ENCODE measurements at places on chromosomes 13 and 19. TPM values are rescaled to one million over a fixed set of nuclear protein-coding genes. Genes with fewer than 3 reads are reported as not detected.

DNA sequence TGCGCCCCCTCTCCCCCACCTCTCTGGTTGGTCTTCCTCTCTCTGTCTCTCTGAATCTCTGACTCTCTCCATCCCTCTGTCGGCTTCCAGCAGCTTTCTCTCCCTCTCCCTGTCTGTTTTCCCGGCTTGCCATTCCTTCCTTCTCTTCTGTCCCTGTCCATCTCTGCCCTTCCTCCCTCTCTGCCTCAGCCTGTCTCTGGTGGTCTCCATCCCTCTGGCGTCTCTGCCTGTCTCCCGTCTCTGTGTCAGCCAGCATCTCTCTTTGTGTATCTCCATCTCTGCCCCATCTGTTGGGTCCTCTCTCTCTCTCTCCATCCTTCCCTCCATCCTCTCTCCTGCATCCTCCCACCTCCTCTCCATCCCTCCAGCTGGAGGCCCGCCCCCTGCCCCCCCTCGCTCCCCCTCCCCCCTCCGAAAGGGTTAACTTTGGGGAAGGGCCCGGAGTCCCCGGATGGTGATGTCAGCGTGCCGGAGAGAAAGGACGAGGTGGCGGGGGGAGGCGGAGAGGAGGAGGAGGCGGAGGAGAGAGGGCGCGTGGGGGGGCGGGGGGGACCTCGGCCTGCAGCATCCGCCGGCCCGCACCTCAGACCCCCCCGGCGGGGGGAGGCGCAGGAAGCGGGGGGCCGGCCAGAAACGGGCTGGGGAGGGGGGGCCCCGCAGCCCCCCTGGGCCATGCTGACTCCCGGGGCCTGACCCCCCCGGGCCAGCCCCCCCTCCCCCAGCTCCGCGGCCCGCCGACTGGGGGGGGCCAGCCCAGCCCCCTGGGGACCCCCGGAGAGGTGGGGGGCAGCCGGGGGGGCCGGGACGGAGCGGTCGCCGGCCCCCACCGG lies at the start of gene BRSK1:
TSS of gene BRSK1 (plus strand) at position 450 of the 830 bp plus-strand sequence. CDS start 446 bp downstream, outside the sequence.
- DNase-seq, result peak; percentile 95

- no peak for DNase-seq
Measured at GRCh38 chr19:17457616-17458015, 3.1 kb downstream of the NXNL1 start.

- no peak for DNase-seq
Measured at GRCh38 chr19:4987256-4987655, 18.3 kb downstream of the KDM4B start.

GRCh38 chr13:50915565-50915964 lies 6.0 kb downstream of the RNASEH2B start:
- DNase-seq, result peak; percentile 50

- no peak for DNase-seq
Measured at GRCh38 chr13:59103004-59103768, 1060.5 kb downstream of the DIAPH3 start.

Gene CYP4F2
- total RNA-seq, result not detected

- no peak for DNase-seq
Measured at GRCh38 chr13:98542568-98543377, 34.1 kb downstream of the STK24 start.

DNA sequence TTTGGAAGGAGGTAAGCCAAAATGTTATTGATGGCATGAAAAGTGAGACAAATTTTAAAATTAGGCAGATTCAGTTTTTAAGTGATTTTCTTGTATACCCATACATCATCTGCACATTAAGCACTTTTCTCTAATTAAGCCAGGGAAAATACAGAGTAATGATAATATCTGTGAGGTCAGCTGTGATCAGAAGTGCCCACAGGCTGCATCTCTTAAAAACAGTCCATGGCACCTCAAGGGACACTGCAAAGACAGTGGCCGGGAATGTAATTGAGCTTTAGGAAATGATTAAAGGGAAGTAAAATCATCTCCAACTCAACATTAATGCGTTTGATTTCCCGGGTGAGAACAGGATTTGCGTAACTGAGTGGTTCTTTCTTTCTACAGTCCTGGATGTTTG lies 2.0 kb downstream of the COL4A1 start:
- DNase-seq, result no peak

Gene ERICH6B
- not detected for total RNA-seq

DNA sequence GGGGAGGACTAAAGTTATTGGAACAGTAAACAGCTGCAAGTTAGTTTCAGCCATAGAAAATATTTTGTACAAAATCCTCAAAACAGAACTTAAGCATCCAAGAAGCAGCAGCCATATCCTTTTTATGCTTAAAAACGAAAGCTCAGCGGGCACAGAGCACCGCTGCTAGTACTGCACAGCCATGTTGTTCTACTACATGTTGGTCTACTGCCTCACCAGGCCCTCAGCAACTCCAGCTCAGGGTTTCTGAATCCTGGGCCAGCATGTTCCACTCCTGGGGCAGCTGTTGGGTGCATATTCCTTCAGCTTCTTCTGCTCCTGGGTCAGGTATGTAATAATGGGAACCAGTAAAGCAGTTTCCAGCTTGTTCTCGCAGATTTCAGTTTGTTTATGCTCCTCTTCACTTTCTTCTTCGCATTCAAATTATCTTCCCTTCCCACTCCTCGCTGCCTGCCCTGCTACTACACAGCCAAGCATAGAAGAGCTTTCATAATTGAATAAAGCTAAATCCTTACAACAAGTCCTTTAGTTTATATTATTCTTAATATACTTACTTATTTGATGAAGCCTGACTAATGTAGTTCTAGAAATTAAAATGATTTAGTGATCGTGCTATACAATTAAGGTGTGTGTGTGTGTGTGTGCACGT lies 820.5 kb upstream of the ATXN8OS start:
- no peak for DNase-seq

Gene ZNF460
- total RNA-seq, result 79.6 TPM

GRCh38 chr19:53365134-53365898 lies at the start of gene ZNF525:
Gene ZNF525 (plus strand): TSS chr19:53365705. CDS start chr19:53372282, 6,577 bp downstream.
- DNase-seq, result peak; percentile 93

- no peak for DNase-seq
Measured at GRCh38 chr19:5093948-5094718, 125.2 kb downstream of the KDM4B start.

Gene CYP4F8
- total RNA-seq, result not detected

Gene SIGLEC6
- 0.16 TPM for total RNA-seq

GRCh38 chr13:25743421-25743820 lies 308.4 kb downstream of the SHISA2 start:
- DNase-seq, result no peak

Data from GM23338 (cell line).